AG09319 (cell line): ENCODE measurements at places on chromosomes 2 and 18.

DNA sequence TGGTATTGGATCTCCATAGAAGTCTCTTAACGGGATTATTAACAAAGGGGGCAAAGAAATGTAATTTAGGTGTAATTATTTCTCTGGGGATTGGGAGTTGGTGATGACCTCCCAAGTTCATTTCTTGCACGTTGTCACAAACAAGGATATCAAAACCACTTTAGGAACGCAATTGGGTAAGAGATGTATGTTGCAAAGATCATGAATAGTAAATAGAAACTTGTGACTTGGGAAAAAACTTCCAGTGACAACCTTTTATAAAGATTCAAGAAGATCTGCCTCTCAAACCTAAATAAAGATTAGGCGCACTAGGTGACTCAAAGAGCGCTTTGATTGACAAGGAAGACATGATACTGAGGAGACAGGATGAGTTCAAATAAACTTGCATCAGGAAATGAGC is 127.8 kb upstream of the TRIB2 start:
- no peak for DNase-seq

DNA sequence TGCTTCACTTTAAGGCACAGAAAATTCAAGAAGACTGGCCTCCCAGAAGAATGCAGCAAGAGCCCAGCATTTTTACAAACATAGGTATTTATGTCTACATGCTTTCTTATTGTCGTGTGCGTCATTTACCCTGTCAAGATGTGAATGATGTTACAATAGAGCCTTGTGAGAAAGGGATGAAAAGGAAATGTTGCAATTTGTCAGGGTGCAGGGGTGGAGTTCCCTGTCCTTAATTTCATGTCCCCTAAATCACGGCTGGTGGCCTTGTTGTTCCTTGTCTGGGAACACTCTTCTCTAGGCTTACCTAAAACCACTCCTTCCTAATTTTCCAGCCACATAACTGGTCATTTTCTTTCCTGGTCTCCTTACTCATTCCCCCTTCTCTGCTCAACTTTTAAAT is 194.2 kb downstream of the TXNL1 start:
- DNase-seq: no peak

DNA sequence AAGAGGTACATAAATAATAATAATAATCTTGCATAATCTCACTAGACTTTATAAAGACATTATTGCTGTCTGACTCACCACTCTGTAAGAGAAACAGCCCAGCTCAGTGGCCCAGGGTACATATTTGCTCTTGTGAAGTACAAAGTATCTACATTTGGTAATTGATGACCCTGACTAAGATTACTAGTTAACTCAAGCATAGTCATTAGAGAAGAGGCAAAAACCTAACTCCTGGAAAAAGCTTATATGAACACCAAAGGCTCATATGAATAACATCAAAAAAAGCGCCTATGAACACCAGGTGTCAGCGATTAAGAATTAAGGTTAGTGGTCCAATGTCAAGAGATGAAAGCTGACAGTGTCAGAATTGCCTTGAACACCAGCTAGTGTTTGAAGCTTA is 38.4 kb downstream of the RAD51AP2 start:
- DNase-seq: no peak

DNA sequence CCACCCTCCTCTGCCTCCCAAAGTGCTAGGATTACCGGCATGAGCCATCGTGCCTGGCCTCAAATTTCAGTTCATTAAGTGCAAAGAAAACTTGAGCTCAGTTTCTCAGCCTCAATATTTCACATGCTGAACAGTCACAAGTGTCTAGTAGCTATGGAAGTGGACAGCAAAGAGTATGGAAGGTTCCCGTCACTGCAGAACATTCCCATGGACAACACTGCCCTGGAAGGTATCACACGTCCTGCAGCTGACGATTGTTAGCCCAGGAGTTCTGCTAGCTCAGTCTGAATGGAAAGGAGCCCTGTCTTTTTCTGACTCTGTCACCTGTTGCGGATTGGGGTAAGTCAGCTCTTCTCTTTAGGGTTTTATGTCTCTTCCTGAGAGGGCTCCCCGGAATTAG is 86.2 kb upstream of the PTPRM start:
- no peak for DNase-seq

DNA sequence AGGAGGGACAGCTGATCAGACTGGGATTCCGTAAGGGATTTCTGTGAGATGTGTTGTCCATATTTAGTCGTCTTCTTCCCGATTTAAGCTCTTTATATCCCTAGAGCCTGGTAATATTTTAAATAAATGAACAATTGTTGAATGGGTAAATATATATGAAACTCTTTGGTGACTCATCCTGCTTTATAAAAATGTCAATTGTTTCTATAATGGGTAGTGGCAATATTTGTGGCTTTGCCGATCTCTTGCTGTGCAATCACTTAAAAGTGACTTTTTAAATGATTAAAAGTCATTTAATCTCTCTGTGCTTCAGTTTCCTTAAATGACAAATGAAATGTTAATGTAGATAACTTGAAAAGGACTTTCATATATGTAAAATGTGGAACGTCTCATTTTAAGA is 339.2 kb downstream of the RNF144A start:
- no peak for DNase-seq

GRCh38 chr18:64918851-64919250 is 770.0 kb upstream of the LINC00305 start:
- no peak for DNase-seq

GRCh38 chr2:29703336-29703735 is 218.1 kb downstream of the ALK start:
- DNase-seq: no peak

DNA sequence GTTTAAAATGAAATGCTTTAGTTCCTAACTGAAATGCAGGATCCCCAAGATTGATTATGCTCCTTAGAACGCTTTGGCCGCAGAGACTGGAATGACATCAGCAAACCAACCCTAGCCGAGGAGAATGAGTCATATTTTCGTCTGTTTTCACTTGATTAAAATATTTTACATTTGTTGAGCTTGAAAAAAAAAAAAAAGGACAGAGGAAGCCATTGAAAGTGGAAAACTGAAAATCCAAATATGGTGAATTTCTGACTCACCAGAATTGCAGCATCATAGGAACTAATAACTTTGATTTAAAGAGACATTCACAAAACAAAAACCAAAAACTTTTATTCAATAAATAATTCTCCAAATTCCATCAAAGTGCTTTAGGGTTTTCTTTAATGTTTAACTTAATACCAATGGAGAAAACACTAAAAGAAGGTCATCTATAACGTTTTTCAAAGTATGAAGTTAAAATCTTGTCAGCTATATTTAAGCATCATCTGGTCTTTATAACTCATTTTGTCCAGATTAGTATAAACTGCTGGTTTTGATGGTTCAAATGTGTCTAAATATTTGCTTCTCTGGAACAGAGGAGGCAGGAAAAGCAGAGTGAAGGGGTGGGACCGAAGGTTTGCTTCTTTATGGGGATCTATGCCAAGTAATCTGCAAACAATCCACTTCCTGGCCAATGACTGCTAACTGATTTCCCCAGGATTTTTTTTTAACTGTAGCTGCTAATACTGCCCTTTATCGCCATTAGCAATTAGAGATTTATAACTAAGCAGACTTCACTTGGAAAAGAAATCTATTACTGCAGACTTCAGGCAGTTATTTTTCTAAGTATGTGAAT is 30.9 kb upstream of the COL5A2 start:
- DNase-seq: peak; percentile 88

- DNase-seq: no peak
These were observed 93.4 kb downstream of the IKZF2 start for GRCh38 chr2:213057977-213058376.

- DNase-seq: no peak
These were observed 97.8 kb downstream of the NCK2 start for GRCh38 chr2:105842555-105842954.

DNA sequence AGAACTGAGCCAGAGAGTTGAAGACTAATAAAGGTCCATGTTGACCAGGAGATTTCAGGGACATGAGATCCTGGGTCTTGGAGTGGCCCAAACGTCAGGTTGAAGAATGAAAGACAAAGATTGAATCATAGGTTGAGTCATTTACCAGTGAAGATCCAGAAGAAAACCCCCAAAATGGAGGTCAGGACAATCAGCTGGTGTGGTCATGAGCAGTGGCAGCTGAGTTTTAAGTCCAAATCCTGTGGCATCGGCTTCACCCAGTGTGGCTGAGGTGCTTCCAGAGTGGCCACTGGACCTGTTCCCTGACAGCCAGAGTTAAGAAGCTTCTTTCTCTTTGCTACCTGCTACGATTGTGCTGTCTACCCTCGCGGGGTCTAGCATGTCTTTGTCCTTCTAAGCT is 234.0 kb downstream of the BCL2 start:
- DNase-seq: no peak

GRCh38 chr18:76265497-76266235 is 229.4 kb downstream of the ZNF516 start:
- peak; percentile 4 for DNase-seq

DNA sequence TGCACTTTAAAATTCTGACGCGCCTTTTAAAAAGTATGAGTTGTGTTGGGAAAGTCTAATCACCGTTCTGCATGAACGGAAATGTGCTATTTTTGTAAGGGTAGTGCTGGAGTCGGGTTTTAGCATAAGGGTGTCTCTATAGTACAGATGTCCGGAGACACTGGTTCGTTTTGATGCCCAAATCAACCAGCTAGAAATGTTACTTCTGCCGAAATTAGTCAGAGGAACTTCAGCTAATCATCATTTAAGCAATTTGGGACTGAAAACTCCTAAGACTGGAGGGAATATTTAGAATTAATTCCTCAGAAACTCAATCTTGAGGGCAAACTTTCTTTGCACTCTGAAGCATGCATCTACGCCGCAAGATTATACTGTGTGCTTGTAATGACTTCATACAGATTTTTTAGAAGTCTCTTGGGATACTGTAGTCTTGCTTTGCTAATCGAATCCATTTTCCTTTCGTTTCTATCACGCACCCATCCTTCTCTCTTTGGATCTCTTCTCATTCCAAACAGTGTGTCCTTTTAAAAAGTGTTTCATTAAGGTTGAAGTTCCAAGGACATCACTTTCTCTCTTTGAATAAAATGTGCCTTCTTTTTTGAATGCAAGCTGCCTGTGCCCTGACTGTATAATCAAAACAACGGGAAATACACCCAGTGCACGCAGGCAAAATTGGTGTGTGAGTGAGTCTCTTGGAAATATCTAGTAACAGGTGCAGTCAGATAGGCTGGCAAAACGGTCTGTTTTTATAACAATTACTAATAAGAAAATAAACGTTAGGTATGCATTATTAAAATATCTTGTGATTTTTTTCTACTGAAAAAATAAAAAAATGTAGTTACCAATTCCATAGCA is 270.9 kb upstream of the TCF4 start:
- DNase-seq: peak; percentile 24

GRCh38 chr2:237016121-237016915 is 69.4 kb upstream of the COPS8 start:
- no peak for DNase-seq

GRCh38 chr2:170145675-170146432 is 32.1 kb upstream of the MYO3B start:
- no peak for DNase-seq

DNA sequence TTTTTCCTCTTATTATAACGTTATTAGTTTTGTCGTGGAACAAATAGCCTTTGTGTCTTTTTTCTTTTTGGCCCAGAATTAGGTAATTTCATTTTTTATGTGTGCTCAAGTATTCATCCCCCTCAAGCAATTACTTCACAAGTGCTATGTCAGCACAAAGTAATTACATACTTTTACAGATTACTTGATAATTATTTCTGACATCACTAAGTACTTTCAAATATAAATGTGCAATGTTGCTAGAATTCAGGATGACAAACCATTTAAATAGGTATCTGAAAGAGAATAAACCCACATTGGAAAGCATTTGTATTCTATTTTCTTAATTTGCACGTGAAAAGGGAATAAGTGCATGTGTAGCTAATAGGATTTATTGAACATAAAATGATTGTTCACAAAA is 238.2 kb downstream of the CDH7 start:
- no peak for DNase-seq

DNA sequence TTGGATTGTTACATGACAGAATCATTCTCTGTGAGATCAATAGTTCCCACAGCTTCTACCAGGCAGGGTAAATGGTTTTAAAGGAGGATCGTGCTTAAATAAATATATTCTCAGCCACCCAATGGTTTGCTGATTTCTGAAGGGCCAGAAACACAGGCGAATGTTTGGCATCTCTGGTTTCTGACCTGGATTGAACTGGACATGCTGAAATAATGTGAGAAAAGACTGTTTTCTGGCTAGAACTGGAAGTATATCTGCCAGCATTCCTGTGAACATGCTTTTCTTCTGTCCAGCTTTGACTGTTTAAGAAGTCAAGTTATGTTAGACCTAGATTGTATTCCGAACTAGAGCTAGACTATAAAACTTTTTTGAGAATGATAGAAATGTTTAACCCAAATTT is 77.1 kb upstream of the COL3A1 start:
- DNase-seq: no peak

GRCh38 chr18:78363556-78364387 is 615.8 kb upstream of the SALL3 start:
- DNase-seq: no peak

GRCh38 chr2:118084491-118085089 is 3.7 kb upstream of the INSIG2 start:
- no peak for DNase-seq

GRCh38 chr2:17748745-17749144 is 4.9 kb downstream of the SMC6 start:
- DNase-seq: no peak

GRCh38 chr2:239255218-239255617 is 145.6 kb downstream of the HDAC4 start:
- no peak for DNase-seq

DNA sequence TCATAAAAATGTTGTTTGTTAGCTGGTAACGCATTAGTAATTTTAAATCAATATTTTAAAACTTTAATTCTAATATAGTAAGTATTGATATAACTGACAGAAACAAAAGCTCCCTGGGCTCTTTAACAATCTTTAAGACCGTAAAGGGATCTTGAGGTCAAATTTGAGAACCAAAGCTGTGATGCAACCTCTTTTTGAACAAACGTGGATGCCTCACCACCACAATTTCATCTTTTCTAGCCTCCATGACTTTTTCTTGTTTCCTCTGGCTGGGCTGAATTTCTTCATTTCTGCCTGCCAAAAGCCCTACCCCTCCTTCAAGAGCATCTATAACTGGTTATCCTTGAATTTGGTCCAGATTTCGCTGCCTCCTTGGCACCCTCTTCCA is 563 bp upstream of the POLE4 start:
- DNase-seq: no peak

GRCh38 chr2:26335231-26335630 is 10.7 kb upstream of the SELENOI start:
- DNase-seq: no peak
